HL-60 (cell line): ENCODE measurements at places on chromosomes 16 and 17.

DNA sequence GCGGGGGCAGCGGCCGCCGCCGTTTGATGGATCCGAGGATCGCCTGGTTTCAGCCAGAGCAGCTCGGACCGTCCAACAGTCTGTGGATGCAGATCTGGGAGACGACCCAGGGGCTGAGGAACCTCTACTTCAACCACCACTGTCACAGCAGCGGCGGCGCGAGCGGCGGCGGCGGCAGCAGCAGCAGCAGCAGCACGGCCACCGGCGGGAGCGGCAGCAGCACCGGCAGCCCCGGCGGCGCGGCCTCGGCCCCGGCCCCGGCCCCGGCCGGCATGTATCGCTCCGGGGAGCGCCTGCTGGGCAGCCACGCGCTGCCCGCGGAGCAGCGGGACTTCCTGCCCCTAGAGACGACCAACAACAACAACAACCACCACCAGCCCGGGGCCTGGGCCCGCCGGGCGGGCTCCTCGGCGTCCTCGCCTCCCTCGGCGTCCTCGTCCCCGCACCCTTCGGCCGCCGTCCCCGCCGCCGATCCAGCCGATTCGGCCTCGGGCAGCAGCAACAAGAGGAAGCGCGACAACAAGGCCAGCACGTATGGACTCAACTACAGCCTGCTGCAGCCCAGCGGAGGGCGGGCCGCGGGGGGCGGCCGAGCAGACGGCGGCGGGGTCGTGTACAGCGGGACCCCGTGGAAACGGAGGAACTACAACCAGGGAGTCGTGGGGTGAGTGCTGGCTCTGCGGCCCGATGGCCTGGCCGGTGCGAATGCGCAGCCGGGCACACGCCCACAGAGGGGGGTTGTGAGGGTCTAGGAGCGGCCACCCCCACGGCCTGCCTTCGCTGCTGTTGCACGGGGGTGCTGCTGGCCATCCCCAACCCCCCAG lies 702 bp downstream of the TENT4B start:
- peak; percentile 40 for DNase-seq

GRCh38 chr17:2948721-2949468 lies 114.5 kb downstream of the OR1D5 start:
- DNase-seq: no peak

DNA sequence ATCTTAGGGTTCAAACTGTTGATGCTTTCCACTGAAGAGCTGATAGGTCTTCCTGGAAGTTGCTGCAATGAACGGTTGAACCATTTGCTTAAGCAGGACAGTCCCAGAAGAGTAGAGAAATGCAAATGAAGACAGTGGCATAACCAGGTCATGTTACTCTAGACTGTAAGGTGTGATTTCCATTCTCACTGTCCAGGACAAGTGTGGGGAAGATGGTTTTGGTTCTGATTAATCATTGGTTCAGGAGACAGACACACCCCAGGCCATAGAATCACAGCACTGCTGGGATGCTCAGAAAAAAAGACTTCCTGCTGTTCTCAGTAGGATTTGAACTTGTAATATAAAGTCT lies 34.8 kb upstream of the XYLT2 start:
- no peak for DNase-seq

DNA sequence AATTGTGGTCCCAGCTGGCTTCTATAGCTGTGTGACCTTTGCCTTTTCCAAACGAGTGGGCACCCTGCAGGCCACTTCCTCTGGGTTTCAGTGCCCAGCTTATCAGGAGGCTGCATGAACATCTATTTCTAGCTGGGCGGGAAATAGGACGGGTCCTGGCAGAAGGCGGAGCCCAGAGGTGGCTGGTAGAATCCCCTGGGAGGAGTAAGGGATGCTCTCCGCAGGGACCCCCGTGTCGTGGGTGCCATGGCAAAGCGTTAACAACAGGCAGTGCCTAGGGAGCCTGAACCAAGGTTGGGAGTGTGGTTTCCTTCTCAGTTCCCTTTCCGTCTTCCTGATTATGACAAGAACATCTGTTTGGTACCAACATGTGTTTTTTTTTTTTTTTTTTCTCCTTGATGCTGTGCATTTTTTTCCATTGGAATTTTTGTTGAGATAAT lies 58.2 kb downstream of the PLCG2 start:
- DNase-seq: no peak

DNA sequence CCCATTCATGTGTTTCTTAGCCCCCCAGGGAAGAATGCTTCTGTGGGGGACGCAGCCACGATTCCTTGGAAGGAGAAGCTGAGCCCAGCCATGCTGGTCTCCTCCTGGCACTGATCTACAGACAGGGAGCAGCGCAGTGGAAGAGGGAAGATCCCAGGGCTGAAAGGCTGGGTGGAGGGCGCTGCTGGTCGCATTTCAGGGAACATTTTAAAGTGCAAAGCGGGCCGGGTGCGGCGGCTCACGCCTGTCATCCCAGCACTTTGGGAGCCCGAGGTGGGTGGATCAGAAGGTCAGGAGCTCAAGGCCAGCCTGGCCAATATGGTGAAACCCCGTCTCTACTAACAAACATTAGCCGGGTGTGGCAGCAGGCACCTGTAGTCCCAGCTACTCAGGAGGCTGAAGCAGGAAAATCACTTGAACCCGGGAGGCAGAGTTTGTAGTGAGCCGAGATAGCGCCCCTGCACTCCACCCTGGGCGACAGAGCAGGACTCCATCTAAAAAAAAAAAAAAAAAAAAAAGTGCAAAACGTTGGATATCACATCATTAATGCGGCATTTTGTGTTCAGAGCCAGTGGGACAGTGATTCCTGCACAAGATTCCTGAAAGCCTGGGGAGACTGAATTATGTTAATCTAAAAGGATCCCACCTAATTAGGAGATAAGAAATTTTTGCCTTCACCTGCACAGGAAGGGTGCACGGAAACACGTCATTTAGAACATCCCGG lies 558 bp upstream of the CHMP6 start:
- no peak for DNase-seq

GRCh38 chr17:62670202-62670821 lies 42.8 kb downstream of the MRC2 start:
- no peak for DNase-seq

GRCh38 chr17:12536472-12536871 lies 129.2 kb upstream of the MYOCD start:
- DNase-seq: no peak

DNA sequence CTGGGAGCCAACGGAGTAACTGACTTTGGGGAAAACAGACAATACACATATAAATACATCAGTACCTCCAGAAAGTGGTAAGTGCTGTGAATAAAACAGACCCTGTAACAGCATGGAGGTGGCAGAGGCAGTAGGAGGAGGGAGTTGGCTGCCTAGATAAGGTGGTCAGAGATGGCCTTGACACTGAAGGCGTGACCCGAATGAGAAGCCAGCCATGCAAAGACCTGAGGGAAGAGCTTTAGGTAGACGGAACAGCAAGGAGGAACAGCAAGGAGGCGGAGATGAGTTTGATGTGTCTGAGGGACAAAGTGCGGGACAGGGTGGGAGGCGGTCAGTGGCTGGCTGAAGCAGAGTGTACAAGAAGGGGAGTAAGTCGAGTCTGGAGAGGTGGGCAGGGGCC lies 8.1 kb upstream of the SLC6A4 start:
- DNase-seq: no peak

GRCh38 chr16:21001262-21001661 lies 100.7 kb downstream of the LYRM1 start:
- DNase-seq: peak; percentile 9

GRCh38 chr17:73335591-73336407 lies 24.0 kb upstream of the CDC42EP4 start:
- no peak for DNase-seq
